ENCODE measurements at places on chromosomes 3 and 15.

DNA sequence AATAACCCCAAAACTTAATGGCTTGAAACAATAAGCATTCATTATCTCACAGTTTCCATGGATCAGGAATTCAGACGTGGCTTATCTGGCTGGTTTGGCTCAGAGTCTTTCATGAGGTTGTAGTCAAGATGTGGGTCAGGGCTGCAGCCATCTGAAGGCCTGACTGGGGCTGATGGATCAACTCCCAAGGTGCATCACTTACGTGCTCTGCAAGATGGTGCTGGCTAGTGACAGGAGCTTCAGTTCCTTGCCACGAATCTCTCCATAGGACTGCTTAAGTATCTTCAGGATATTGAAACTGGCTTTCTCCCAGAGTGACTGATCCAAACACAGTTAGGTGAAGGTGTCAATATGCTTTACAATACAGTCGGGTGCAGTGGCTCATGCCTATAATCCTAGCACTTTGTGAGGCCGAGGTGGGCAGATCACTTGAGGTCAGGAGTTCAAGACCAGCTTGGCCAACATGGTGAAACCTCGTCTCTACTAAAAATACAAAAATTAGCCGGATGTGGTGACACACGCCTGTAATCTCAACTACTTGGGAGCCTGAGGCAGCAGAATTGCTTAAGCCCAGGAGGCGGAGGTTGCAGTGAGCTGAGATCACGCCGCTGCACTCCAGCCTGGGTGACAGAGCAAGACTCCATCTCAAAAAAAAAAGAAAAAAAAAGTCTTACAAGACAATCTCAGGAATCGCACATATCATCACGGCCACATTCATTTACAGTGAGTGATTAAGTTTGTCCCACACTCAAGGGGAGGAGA is 28.5 kb upstream of the PTPRG start:
- no peak for DNase-seq

DNA sequence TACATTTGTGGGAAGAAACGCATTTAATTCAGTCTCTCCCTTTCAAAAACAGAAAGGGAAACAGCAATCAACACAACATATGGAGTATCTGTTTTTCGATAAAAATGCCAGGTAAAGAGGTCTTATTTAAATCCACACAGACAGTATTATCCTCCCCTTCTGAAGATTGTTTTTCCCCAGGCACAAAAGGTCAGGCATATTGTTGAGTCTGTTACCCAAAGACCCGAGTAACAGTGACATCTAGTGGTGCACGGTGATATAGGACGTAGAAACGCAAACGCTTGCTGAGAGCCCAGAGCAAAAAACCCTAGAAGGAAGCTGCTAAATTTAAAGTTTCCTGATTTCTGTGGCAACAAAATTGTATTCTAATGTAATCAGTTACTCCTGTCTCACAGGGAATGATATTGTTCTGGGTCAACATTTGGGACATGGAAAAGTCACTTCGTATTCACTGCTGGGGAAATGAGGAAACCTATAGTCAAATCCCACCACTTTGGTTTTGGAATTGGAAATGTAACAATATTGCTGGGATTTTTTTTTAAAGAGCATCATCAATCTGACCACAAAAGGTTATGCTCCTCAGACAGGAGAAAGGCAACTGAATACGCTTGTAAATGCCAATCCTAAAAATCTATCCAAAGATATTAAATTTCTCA is 312.7 kb upstream of the CCDC54 start:
- DNase-seq = peak; percentile 66

GRCh38 chr3:194023501-194024280 is 112.3 kb upstream of the HES1 start:
- no peak for DNase-seq

DNA sequence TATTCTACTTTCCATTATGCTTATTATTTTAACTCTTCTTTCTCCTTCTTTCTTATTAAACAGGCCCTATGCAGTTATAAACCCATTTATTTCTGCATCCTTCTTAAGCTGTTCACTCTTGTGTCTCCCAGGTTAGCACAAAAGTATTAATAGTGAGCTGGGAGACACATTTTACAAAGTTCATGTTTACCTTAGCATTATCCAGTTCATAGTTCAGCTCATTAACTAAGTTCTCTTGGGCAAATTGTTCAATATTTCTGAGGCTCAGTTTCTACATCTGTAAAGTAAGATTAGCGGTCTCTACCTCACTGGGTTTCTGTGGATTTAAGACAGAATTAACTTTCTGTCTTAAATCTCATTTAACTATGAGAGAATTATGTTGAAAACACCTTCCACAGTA is 31.2 kb upstream of the UMPS start:
- DNase-seq = no peak

- peak; percentile 63 for DNase-seq
Measured at GRCh38 chr15:71780115-71780976, 30.0 kb upstream of the NR2E3 start.

DNA sequence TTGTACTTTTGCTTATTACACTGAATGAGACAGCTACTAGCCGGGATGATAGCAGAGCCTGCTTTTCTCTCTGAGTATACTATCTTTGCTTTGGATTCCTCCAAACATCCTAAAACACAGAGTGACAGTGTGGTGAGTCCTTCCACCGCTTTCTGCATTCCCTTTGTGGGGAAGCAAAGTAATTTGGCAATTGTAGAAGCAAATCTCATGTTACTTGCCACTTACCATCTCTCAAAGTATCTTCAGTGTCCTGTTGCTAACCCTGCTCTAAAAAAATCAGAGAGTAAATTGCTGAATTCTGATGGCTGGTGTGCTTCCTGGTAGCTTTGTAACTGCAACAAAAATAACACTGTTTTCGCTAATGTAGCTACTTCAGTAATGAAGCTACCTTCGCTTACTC is 92.4 kb upstream of the LRRFIP2 start:
- DNase-seq = no peak

DNA sequence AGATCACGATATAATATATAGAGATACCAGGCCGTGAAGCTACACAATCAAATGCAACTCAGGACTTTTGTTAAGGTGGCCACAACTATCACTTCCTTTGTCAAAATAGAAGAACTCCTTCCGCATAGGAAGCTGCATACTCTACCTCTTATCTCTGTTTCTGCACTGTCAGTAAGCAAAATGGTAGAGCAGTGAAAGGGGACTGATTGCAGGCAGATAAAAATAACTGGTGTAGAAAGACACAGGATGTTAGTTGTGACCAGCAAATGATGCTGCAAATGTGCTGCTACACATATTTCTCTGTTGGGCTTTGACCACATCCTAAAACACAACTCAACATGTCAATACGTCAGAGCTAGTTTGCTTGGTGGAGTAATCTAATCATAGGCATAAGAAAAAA is 16.3 kb upstream of the TRAT1 start:
- no peak for DNase-seq

DNA sequence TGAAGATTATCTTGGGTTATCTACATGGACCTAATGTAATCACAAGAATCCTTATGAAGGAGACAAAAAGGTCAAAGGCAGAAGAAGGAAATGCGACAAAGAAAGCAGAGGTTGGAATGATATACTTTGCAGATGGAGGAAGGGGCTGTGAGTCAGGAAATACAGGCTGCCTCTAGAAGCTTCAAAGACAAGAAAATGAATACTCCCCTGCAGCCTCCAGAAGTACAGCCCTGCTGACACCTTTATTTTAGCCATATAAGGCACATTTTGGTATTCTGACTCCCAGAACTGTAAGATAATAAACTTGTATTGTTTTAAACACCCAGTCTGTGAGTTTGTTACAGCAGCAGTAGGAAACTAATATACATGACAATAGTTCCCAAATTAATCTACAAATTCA is 58.6 kb downstream of the SIDT1 start:
- no peak for DNase-seq

GRCh38 chr15:50190166-50190570 is 8.2 kb downstream of the SLC27A2 start:
- DNase-seq = no peak

GRCh38 chr3:127030508-127031412 is 47.8 kb downstream of the PLXNA1 start:
- no peak for DNase-seq

GRCh38 chr3:113287803-113288648 is 76.7 kb downstream of the BOC start:
- DNase-seq = peak; percentile 54

DNA sequence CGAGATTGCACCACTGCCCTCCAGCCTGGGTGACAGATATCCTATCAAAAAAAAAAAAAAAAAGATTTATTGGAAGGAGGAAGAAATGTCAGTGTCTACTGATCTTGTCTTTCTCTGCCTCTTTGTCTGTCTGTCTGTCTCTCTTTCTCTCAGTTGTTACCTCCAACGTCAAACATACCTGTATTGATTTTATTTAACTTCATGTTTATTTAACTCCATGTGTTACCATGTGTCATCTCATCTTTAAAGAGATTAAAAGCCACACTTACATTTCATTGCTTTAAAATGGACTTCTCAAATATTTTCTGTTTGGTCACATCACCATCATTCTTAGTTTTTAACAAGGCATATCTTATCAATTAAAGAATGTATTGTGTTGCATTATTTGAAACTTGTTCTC is 9.4 kb downstream of the CLDN11 start:
- no peak for DNase-seq

DNA sequence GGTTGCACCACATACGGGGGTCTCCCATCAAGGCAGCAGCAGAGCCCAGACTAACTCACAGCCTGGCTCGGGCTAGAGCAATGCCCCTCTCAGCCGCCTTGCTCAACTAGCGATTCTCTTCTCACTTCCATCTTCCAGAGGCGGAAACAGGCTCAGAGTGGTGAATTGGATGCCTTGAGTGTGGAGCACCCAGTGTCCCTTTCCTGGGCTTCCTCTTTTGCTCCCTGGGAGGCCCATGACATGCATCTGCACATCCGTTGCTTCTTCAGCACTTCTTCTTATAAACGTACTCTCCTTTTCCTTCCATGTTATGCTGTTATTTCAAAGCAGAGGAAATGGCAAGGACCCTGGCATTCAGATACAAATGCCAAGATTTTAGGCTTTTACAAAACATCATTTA is 2.1 kb upstream of the IQSEC1 start:
- DNase-seq = no peak

GRCh38 chr3:32097768-32098167 is 8.7 kb upstream of the GPD1L start:
- DNase-seq = no peak

DNA sequence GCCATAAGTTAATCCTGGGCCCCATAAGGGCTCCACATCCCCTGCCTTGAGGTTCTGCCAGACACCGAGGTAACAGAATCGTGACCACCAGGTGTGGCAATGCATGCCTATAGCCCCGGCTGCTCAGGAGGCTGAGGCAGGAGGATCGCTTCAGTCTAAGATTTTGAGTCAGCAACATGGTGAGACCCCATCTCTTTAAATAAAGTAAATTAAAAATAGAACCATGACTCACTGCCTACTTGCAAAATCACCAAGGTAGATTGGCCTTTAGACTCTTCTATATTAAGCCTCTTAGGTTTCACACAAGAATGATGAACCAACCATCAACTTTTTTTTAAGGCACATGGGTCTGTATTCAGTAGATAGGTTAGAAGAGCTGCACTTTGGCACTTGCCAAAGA is 9.7 kb downstream of the WDR5B start:
- no peak for DNase-seq

DNA sequence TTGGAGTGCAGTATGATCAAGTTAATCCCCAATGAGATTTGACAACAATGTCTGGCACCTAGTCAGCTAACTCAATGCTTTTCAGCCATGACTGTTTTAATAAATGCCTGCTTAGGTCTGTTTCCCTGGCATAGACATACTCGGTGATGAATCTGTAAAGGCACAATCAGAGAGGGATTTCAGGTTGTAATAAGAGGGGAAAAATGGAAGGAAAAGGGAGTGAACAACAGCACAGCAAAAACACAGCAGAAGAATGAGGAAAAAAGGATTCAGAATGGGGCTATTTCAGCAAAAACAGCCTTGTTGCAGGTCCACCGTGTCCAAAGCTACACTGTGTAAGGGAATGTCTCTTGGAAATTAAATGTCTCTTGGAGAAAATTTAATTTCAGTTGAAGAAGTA is 19.3 kb upstream of the CHD2 start:
- no peak for DNase-seq

GRCh38 chr15:70061696-70062270 is 35.9 kb downstream of the TLE3 start:
- no peak for DNase-seq

- peak; percentile 54 for DNase-seq
Measured at GRCh38 chr3:86995537-86995936, 4.6 kb upstream of the VGLL3 start.

DNA sequence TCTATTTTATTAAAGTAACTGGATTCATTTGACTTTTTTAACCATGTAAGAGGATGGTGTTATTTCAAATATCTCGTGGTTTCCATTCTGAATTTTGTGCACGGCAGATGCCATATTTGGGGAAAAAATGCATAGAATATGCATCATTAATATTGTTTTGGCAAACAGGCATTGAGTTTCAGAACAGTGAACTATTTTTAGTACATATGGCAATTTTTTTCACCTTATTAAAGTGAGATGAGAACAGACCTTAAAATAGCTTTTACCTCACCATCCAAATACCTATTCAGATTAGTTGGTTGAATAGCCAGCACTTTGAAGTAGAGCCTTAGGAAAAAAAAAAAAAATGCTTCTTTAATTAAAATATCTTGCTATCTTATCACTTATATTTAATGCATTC is 117.3 kb upstream of the FLNB start:
- no peak for DNase-seq

DNA sequence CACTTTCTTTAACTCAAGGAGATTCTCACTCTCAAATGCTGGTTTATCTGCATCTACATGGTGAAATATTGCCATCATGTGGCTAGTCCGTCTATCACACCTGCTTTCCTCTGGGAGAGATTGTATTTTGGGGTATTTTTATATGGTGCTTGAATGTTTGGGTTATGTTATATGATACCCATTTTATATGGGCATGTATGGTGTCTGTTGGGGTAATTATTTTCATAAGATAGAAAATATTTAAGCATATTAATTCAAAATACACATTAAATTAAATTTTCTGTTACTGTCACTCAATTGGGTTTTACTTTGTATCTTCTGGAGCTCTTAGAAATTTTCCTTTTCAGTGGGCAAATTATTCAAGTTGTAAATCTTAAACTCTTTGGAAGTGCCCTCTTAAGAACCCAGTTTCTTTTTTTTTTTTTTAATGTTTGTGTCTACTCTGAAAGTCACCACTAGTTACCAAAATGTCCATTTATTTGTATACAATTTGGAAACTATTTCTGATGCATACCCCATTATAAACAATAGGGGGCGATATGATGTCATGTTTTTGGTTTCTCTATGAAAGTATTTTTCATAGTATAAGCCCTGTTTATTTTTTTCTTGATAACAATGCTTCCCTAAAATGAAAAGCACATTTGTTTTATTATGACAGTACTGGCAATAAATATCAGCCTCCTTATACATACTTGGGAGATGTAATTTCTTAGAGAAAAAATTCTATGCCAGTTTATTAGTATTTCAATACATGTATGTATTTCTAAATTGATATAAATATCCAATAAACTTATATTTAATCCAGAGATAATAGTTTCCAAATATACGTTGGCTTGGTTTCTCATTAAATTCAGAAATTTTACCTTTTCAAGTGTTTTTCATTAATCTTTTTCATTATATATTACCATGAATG is 36.1 kb upstream of the PLSCR5 start:
- DNase-seq = peak; percentile 6
